MV-4-11 (cell line): ENCODE measurements at places on chromosomes 2 and 18.

GRCh38 chr2:173286153-173286809, 68.4 kb upstream of the CDCA7 start:
- peak; percentile 27 for DNase-seq

DNA sequence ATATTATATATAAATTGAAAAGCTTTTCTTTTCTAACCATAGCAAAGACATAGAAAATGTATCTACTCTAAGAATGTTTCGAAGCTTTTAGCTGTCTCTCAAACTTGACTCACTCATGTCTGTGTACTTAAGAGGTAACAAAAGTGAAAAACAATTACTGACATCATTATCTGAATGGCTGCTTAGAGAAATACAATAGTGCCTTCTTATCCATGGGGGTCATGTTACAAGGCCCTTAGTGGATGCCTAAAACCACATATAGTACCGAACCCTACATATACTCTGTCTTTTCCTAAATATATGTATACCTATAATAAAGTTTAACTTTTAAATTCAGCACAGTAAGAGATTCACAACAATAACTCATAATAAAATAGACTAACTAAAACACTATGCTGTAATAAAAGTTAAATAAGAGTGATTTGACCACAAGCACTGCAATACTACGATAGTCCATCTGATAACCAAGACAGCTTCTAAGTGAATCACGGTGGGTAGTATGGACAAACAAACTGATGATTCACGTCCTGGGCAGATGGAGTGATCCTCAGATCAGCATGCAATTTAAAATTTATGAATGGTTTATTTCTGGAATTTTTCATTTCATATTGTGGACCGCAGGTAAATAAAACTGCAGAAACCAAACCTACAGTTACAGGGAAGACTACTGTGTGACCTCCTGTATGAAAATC, 246.2 kb downstream of the XIRP2 start:
- no peak for DNase-seq

- no peak for DNase-seq
These were observed 139.2 kb downstream of the INHBB start for GRCh38 chr2:120485096-120485495.

- DNase-seq = no peak
These were observed 3.2 kb downstream of the CRYBA2 start for GRCh38 chr2:218990052-218990451.

DNA sequence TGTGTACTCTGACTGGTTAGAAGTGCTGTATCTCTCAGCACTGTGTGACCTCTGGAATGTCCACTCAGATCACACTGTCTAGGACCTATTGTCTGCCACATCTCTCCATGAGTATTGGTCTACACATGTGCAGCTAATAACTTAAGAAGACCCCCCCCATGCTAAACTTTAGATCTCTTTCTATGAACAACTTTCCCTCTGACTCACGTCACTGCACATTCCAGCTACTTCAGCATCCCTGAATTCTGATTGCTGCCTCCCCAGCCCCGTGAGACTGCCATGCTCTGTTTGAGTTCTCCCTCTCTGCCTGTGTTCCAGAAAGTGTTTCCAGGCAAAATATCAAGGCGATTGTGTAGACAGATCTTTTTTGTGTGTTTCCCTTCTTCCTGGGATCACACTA, 41.8 kb downstream of the RAPGEF4 start:
- DNase-seq = no peak

DNA sequence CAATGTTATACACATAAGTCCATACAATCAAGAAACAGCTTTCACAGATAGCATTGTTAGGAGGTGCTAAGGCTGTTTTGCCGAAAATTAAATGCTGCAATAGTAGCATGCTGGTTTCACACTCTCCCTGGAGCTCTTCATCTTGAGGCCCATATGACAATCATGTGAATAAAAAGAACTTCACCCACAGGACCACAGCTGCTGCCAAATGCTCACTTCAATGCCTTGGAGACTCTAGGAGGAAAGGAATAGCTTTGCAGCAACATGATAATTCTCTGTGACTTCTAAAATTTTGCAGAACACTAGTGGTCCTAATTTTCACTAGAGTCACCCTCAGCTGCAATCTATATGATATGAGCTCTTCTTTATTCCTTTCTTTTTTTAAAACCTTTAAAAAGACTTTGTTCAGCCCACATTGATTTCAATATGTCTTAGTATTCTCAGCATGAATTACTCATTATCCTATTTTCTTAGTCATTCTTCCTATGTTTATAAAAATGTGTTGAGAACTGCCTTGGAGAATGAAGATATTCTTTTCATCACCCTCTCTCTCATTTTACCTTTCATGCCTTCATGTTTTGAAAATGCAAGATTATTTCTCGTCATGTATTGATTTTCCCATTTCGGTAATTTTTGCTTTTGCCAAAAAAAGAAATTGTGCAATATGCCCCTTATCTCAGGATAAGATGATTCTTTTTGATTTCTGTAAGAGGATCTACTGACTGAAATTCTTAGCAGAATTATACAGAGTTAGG, 108.2 kb downstream of the PDE1A start:
- DNase-seq = no peak

DNA sequence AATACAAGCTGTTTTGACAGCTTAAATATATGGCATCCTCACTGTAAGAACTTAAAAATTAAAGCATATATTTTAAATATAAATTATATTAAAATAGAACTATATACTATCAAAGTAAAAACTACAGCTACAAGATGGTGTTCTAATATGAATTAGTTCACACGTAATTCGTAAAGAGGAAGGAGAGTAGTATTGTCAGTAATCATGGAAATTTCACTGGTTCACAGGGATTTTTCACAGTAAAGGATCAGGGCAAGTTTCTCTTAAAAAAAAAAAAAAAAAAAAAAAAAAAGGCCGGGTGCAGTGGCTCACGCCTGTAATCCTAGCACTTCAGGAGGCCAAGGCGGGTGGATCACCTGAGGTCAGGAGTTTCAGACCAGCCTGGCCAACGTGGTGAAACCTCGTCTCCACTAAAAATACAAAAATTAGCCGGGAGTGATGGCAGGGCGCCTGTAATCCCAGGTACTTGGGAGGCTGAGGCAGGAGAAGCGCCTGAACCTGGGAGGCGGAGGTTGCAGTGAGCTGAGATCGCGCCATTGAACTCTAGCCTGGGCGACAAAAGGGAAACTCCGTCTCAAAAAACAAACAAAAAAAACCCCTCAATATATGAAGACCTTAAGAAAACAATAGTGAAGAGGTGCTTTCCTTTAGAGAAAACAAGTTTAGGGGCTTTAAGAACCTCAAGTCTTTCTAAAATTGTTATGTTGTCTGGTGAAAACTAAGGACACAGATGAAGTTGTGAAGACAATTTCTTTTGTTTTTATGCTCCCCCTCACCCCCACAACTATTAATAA, 32.5 kb downstream of the PNO1 start:
- DNase-seq = no peak

DNA sequence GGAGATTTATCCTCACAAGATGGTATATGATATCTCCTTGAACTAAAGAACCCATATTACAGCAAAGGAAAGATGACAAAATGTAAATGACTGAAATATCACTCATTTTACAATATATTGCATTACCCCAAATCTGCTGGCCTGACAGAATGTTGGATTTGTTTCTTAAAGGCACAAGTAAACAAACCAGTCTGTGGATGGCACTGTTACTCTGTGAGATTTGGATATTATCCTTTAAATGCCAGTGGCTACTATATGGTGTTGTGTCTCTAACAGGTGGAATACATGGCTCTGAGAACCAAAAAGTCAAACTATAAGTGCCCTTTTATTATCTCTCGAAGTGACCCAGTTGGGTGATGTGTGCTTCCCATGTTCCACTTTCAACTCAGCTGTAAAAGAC, 125.7 kb downstream of the PDE1A start:
- DNase-seq = no peak

DNA sequence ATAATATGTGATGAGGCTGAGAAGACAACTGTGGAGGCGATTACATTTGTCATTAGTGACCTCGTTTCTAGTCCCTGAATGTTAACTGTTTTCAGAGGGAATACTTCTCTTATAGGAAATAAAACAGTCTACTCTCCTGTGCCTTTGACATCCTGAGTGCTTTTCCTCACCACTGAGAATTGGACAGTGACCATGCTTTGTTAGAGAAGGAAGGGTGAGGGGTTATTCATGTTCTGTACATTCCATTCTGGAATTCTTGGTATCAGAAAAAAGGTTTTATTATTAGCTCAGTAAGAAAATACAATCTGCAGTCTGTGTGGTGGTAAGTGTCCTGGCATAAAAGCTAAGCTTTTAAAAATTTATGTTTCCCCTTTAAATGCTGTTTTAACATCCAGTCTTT, 58.8 kb downstream of the PARD3B start:
- no peak for DNase-seq

DNA sequence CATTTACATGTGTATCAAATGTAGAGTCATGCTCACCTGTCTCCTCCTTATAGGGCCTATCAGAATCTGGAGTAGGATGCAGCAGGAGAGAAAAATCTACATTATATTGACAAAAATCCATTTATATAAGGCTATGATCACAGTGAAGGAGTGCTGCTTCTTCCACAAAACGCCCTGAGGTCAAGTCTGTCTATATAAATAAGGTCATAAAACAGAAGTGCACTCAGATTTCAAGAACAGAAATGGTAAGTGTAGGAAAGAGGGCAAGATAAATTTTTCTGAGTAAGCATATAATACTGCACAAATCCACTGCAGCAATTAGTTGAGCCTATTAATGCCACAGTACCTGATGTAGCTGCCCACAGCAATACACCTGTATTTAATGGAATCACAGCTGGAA, 51.8 kb downstream of the COL5A2 start:
- DNase-seq = no peak

DNA sequence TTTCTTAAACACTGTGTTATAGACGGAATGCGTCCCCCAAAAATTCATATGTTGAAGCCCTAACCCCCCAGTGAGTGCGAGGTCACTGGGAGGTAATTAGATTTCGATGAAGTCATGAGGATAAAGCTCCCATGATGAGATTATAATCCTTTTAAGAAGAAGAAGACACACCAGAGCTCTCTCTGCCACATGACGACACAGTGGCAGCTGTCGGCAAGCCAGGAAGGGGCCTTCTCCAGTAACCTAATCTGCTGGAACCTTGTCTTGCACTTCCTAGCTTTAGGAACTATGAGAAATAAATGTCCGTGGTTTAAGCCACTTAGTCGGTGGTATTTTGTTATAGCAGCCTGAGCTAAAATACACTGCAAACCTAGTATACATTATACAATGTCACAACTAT, 12.3 kb downstream of the TMEM237 start:
- DNase-seq = no peak

DNA sequence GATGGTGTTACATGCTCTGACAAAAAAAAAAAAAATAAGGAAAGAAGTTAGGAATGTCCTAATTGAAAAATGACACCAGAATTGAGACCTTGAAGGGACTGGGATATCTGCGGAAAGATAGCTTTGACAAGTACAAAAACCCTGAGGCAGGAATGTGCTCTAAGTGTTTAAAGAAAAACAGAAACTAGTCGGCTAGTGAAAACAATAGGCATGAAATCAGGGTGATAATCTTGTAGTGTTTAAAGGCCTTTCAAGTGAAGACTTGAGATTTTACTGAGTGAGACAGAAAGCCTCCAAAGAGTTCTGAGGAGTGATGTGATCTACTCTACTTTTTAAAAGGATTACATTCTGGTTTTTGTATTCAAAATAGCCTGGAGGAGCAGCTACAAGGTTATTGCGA, 107.4 kb downstream of the COBLL1 start:
- DNase-seq = no peak

- DNase-seq = no peak
These were observed 96.4 kb upstream of the NOL4 start for GRCh38 chr18:34321066-34321465.

- DNase-seq = no peak
These were observed 12.6 kb downstream of the RTP5 start for GRCh38 chr2:241882091-241882625.

- DNase-seq = no peak
These were observed 36.5 kb downstream of the KANSL3 start for GRCh38 chr2:96601382-96602292.

- DNase-seq = peak; percentile 30
These were observed 81.1 kb downstream of the RTP5 start for GRCh38 chr2:241950413-241951315.

DNA sequence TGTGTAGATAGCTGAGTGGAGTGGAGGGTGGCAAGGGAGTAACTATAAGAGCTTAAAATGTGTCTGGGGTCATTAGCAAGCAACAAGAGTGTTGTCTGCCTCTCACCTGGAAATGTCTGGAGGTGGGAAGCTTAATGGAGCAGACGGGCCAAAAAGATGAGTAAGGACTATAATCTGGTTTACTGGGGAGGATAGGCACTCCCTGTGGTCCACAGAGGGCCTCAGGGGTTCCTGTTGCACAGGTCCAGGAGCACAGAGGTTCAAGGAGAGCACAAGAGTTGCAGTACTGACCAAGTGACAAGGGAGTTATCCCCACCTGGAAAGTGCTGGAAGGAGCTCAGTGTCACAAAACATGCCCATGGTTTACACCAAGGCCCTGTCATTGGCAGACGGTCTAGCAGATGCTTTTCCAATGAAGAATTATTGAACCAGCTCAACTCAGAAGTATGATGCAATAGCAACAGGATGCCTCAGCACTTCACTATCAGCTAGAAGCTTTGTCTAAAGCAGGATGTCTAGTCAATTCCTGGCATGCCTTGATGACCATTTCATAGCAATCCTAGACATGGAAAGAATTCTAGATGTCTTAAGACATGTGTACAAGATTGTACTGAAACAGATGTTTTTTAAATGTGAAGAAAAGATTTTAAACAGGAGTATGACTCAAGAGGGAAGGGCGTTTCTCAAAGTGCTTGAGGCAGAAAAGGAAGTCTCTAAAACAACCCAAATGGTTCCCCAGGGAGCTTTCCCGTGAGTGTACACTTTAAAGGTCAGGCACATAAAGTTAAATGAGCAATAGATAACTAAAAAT, 62.9 kb upstream of the SERPINE2 start:
- peak; percentile 3 for DNase-seq

DNA sequence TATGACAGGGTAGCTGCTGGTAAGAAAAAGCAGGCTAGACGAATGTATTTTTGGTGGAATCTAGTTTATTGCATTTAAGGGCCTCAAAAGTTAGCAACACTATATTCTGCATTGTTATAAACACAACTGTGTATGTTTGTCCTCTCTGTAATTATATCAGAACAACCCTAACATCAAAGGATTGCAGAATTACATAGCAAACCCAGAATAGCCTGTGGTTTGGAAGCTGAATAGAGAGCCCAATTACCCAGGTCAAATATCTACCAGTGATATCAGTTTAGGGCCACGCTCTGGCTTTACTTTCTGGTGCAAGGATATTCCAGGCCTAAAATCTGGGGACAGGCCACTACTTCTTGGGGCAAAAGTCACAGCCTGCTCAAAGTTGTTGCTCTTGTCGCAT, 25.1 kb upstream of the MRO start:
- no peak for DNase-seq

- DNase-seq = no peak
These were observed 226.3 kb upstream of the SOX11 start for GRCh38 chr2:5465859-5466258.

- no peak for DNase-seq
These were observed 22.8 kb upstream of the SCN7A start for GRCh38 chr2:166516712-166517303.

DNA sequence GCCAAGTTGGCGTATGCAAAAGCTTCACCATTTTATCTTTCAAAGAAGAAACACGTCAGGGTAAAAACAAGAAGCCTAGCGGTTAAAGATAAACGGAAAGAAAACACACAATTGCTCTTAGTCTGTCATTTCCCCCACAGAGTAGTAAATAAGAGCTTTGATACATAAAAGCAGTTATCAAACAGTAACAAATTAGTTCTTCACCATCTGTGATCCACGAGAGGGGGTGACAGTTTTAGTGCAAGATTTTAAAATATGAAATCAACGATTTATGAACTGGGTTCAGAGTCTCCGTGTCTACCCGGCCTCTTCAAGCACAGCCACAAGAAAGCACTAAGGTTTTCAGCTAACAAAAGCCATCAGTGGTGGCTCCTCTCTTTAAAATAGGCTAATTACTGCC, 703.9 kb upstream of the ID2 start:
- no peak for DNase-seq
